ENCODE measurements at places on chromosomes 6 and 20. TPM values are rescaled to one million over a fixed set of nuclear protein-coding genes. Genes with fewer than 3 reads are reported as not detected.

GRCh38 chr6:43733471-43734293 lies 36.3 kb upstream of the VEGFA start:
- H3K4me3 ChIP-seq, result no peak overlapping the region
- H3K4me1 ChIP-seq, result peaks cover 19% of the 10 kb centered on the region
- DNase-seq, result peak; percentile 37
- no peaks in the 10 kb centered on the region for H3K36me3 ChIP-seq
- H3K27me3 ChIP-seq, result no peaks in the 10 kb centered on the region
- H3K27ac ChIP-seq, result peak overlapping the region; percentile 59

GRCh38 chr20:7859356-7859802 lies 80.9 kb downstream of the HAO1 start:
- H3K27me3 ChIP-seq, result no peaks in the 10 kb centered on the region
- H3K4me3 ChIP-seq, result no peak overlapping the region
- H3K36me3 ChIP-seq, result no peaks in the 10 kb centered on the region
- DNase-seq, result no peak
- H3K27ac ChIP-seq, result no peak overlapping the region
- no peaks in the 10 kb centered on the region for H3K4me1 ChIP-seq

DNA sequence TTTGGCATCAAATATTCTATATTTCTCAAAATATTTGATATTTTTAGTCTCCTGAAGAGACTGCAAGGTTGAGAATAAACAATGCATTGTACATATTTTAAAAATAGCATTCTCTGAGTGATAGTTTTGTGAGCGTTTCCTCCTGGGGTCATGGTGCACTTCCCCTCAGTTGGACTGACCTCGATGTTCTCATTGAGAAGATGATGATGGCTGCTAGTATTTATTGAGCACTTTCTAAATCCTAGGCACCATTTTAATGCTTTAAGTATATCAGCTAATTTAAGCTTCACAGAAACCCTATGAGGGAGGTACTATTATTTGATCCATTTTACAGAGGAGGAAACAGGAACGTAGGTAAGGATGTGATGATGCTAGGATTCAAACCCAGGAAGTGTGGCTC lies 18.2 kb downstream of the DSE start:
- no peaks in the 10 kb centered on the region for H3K4me1 ChIP-seq
- no peak for DNase-seq
- H3K27me3 ChIP-seq, result no peaks in the 10 kb centered on the region

- no peaks in the 10 kb centered on the region for H3K4me1 ChIP-seq
- no peaks in the 10 kb centered on the region for H3K36me3 ChIP-seq
- H3K4me3 ChIP-seq, result no peak overlapping the region
- no peak overlapping the region for H3K27ac ChIP-seq
Observed at GRCh38 chr20:14879020-14879697, 541.7 kb upstream of the FLRT3 start.

DNA sequence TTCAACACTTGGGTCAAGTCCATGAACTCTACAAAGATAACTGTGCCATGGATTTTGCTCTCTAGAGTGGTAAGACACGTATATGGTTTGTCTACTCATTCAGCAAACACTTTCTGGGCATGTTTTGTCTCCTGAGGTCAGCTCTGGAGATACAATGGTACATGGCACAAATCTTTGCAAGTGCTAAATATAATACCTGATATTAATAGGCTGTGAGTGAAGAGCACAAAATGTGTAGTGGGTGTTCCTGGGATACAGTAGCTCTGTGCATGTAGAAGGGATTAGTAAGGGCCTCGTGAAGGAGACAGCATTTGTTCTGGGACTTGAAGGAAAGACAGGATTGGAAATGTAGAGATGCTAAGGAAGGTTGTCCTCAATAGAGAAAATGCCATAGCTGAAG lies 360.9 kb downstream of the BCKDHB start:
- H3K4me3 ChIP-seq, result no peak overlapping the region
- H3K36me3 ChIP-seq, result no peaks in the 10 kb centered on the region
- no peak for DNase-seq
- H3K4me1 ChIP-seq, result no peaks in the 10 kb centered on the region
- H3K27ac ChIP-seq, result no peak overlapping the region

DNA sequence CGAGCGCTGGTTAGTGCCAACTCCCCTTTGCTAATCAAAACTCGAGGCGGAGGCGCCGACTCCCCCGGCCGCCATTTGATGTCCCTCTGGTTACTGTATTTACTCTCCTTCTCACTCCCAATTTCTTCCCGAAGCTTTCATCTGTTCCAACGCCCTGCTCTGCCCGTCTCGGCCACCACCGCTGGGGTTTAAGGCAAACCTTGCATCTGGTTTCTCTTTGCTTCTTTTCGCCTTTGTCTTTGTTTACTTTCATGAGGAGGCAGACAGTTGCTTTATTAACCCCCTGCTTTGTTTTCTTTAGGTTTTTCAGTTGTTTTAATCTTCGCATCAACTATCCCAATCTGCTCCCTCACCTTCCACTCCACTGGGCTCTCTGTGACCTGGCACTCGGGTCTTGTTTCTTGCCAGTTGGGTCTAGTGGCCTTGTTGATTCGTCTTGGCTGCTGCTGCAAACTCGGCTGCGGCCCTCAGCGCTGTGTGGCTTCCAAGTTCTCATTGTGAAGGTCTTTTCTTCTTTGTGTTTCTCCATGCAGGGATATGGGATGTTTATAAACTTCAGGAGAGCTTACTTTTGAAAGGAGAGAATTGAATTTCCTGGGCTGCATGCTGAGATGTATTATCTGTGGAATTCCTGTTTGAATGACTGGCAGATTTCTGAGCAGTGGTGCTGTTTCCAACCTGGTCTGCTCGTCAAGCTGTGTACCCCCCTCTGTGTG lies 155.1 kb downstream of the CDC5L start:
- no peak for DNase-seq

DNA sequence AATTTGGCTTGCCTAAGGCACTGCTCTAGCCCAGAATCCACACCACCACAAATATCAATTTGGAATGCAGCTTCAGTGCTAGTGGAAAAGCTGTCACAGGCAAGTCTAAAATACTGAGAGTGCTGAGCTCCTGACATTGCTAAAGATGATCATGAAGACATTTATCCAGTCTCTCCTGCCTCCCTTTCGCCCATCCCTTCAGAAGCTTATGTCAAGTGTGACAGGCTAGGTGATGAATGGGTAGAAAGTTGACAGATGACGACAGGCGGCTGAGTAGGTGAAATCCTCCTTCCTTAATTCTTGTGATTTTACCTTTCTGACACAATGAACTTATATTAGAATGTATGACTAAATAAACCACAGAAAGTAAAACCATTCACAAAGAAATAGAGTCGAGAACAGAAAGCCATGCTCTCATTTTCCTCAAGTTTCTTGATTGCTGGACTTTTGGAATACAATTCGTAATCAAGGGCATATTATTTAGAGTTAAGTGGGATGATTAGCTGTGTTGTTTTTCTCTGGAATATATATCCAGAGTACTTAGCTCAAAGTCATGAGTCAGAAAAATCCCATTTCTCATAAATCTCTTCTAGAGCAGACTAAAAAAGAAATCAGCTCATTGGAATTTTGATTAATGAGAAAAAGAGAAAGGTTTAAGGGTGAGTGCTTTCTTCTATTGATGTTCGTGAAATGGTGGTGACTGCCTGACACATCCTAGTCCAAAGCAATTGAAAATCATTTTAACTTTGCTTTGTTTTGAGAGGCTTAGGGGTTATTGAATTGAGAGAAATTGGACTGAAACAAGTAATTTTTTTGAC lies 1228.2 kb upstream of the CITED2 start:
- DNase-seq, result no peak
- H3K36me3 ChIP-seq, result no peaks in the 10 kb centered on the region
- H3K4me1 ChIP-seq, result no peaks in the 10 kb centered on the region

DNA sequence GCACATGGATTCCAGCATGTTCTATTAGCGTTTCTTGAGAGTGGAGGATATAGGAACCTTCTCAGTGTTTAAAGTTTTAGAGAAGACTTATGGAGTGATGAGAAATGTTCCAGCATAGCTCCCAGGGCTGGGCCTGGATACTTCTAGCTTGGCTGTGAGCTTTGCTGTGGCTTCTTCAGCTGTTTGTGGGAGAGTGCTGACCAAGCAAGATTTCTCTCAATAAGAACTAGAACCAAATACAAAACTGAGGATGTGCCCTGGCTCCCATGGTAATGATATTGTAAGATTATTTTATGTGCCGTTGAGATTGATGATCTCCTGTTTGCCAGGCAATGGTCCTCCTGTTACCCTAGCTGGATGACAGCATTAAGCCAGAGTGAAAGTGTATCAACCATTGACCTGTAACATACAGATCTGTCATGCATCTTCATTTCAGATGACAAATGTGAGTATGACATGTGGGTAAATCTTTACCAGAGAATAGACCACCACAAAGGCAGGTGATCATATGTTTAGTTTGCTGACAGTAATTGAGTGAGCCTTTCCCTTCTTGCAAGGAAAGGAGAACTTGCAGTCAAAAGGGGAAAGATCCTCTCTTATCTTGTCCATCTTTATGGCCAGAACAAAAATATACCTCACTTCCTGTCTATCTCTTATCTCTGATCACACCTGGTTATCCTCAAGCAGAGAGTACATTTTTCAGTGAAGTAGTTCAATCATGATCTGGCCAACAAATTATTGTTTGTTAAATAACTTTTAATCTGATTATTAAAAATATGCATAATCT lies 180.1 kb downstream of the SLC24A3 start:
- peaks cover 3% of the 10 kb centered on the region for H3K4me1 ChIP-seq
- no peaks in the 10 kb centered on the region for H3K36me3 ChIP-seq
- no peaks in the 10 kb centered on the region for H3K27me3 ChIP-seq
- no peak overlapping the region for H3K4me3 ChIP-seq

- H3K36me3 ChIP-seq, result no peaks in the 10 kb centered on the region
- H3K4me3 ChIP-seq, result no peak overlapping the region
- no peak overlapping the region for H3K27ac ChIP-seq
- H3K27me3 ChIP-seq, result no peaks in the 10 kb centered on the region
- H3K4me1 ChIP-seq, result no peaks in the 10 kb centered on the region
Observed at GRCh38 chr6:68126089-68126749, 508.9 kb upstream of the ADGRB3 start.

ASIP gene
- polyA plus RNA-seq, result 1.8 TPM

ECT2L gene
- 0.43 TPM for polyA plus RNA-seq

SLC17A3 gene
- polyA plus RNA-seq, result 0.09 TPM

COL9A3 gene
- 7.0 TPM for polyA plus RNA-seq

CST2 gene
- polyA plus RNA-seq, result 12.7 TPM

BPIFA1 gene
- polyA plus RNA-seq, result 6.0 TPM

CST9 gene
- 0.02 TPM for polyA plus RNA-seq

Measured in thymus (tissue), 14 donors.